T-cell (primary cell): ENCODE measurements at places on chromosomes 13 and 19.

DNA sequence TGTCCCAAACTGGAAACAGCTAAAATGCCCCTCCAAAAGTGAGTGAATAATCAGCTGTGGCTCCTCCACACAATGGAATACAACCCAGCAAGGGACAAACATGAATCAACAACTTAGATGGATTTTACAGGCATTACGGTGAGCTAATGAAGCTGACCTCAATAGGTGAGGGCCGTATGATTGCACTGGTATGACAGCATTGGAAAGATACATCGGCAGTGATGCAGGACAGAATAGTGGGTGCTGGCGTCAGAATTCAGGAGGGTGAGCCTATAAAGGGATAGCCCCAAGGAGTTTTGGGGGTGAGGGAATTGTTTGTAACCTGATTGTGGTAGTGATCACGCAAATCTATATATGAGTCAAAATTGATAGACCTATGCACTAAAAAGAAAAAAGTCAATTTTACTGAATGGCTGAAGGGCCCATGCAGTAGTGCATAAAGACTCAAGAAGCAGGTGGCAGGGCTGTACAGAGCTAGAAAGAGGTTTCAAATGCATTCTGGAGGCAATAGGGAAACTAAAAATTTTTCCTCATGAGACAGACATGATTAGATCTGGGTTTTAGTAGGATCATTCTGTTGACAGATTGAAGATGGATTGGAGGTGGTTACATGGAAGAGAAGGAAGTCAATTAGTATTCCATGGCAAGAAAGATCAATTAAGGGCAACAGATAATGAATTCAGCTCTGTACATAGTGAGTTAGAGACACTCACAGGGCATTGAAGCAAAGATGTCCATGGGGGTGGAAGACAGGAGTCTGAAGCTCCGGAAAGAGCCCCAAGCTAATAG is 90.8 kb downstream of the IRS2 start:
- DNase-seq: no peak

DNA sequence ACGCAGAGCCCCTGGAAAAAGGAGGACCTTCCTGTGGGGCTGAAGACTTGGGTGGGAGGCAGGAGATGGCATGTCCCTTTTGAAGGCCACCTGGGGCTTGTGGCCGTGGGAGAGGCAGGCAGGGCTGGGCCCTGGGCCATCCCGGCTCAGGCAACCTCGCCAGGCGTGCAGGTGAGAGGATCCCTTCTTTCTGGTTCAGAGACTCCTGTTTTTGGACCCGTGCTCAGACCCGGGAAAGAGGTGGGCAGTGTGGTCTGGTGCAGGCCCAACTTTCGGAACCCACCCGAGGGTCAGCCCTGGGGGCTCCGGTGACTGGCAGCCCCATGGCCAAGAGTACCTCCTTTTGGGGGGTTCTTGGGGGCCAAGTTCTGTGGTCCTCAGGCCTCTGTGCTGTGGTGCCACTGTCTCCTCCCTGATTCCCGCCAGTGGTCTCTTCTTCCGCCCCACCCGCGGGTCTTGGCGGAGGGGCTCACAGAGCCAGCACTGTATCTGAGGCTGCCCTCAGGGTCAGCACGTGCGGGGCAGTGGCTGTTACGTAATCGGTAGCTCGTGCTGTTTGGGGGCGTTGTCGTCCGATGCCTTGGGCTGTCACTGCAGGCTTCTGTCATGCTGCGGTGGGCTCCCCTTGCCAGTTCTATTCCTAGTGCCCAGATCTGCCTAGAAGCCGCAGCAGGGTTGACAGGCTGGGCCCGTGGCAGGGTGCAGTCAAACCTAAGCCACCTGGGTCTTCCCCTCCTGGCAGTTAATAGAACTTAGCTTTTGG is 42.7 kb downstream of the KDM4B start:
- no peak for DNase-seq

DNA sequence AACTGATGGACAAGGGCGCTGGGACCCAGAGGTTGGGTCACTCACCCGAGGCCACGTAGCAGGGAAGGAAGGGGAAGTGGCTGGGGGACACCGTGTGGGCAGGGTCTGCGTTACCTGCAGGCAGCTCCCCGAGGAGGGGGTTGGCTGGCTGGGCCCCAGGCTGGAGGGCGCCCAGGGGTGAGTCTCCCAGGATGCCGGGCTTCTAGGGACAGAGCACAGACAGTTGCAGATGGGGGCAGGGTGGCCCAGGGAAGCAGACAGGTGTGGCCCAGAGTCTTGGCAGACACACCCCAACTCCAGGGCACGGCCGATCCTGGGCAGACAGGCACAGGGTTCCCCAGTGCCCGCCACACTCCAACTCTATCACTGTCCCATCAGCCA is 5.6 kb upstream of the FDX2 start:
- no peak for DNase-seq

- no peak for DNase-seq
These were observed 65.3 kb upstream of the ZNF681 start for GRCh38 chr19:23823952-23824389.

- DNase-seq: no peak
These were observed 11.6 kb upstream of the DCLK1 start for GRCh38 chr13:36142735-36143134.

DNA sequence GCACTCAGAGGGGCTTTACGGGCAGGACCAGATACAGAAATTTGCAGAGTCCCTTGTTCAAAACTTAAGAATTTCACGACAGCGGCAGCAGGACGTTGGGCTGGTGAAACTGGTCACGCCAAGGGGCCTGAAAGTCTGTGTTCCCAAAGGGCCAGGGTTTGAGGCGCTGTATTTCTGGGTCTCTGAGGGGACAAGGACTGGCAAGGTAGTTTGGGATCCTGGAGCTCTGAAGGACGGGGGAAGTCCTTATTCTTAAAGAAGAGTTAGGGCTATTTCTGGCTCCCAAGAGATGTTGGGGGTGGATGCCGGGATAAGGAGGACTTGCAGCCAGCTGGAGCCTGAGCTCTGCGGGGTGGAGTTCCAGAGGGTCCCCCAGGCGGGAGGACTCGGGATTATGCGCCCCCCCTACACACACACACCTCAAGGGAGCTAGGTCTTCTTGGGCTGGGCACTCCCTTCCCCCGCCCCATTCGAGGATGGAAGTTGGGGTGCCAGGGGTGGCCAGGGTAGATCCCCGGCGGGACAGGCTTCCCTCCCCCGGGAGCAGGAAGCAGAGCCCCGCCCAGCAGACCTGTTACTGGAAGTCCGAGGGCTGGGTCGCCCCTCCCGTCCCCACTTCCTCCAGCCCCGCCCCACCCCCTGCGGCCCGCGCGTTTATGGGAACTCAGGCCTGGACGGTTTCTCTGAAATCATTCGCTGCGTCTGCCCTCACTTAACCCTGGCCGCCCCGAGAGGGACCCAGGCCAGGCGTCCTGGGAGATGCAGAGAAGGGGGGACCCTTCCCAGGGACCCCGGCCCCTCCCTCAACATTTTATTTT is 5.6 kb downstream of the BCL3 start:
- peak; percentile 49 for DNase-seq

DNA sequence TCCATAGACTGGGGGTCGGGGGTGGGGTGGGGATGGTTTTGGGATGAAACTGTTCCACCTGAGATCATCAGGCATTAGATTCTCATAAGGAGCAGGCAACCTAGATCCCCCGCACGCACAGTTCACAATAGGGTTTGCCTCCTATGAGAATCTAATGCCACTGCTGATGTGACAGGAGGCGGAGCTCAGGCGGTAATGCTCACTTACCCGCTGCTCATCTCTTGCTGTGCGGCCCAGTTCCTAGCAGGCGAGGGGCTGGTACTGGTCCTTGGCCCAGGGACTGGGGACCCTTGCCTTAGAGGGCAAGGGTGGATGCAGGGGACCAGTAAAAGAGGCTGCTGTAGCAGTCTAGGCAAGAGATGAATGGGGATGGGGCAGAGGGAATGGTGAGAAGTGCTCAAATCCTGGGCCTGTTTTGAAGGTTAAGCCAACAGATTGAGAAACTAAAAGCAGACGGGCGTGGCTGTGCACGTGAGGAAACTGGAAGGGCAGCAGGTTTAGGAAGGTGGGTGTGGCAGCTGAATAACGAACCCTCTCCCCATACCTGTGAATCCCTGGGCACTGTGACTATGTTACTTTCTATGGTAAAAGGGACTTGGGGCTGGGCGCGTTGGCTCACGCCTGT is 1.5 kb upstream of the ERICH4 start:
- DNase-seq: no peak

DNA sequence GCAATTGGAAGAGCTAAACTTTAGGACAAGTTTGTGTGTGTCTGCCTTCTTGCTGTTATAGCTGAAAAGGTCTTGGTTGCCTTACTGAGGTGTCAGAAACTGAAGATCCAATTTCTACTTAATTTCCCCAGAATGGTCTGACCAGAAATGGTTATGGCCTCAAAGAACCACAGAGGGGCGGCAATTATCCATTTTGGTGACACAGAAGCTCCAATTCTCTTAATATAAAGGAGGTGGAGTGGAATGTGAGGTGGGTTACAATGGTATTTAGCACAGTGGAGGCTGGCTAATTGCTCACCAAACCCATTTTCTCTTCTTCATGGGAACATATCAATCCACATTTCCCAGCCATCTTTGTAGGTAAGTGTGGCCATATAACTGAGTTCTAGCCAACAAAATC is 1157.2 kb downstream of the OLFM4 start:
- DNase-seq: no peak

DNA sequence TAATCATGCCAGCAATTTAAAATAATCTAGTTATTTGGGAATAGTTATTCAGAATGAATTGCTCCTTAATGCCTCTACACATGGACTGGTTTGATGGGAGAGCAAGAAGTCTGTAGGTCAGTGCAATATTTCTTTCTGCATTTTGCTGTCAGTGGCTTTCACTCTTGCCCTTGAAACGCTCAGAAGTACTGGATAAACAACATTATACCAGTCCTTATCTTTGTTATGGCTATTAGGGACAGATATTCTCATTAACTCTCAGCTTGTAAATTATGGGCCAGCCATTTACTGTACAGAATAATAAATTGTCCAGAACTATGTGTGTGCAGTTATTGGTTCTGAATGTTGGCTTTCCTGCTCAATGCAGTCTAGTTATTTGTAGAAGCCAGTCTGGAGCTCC is 224.4 kb downstream of the OXGR1 start:
- no peak for DNase-seq

GRCh38 chr19:3788996-3789778 is 3.0 kb upstream of the MATK start:
- DNase-seq: peak; percentile 25

DNA sequence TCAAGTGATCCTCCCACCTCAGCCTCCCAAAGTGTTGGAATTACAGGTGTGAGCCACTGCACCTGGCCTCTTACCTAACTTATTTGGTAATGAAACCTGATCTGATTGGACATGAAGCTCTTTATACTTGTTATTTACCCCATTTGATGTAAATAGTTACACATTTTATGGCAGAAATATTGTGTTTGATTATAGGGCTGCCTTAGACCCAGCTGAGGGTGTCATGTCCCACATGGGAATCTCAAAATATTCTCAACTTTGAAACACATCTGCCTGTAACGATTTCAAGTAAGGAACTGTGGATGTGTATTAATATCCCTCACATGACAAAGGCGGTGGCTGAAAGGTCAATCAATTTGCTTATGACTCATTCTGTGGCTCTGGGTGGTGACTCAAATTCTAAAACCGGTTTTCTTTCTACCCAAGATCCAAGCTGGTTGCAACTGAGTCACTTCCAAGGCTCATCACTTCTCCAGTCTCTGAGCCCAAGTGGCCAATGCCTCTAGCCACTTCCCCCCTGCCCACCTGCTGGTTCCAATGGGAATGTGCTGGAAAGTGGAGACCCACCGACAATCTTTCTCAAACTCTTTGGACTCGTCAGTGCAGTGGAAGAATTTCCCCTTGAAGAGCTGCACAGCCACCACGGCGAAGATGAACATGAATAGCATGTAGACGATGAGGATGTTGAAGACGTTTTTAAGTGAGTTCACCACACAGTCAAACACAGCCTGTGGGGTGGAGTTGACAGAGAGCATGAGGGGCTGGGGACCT is 110.9 kb downstream of the IER2 start:
- DNase-seq: no peak

- DNase-seq: no peak
These were observed 10.2 kb downstream of the TSC22D1 start for GRCh38 chr13:44565881-44566280.

- DNase-seq: no peak
These were observed 8.0 kb upstream of the GPR183 start for GRCh38 chr13:99315186-99315585.
